ENCODE measurements at places on chromosomes 5 and 9.
A peak's percentile ranks its signal among the peaks of the same experiment; 100 is the strongest.

DNA sequence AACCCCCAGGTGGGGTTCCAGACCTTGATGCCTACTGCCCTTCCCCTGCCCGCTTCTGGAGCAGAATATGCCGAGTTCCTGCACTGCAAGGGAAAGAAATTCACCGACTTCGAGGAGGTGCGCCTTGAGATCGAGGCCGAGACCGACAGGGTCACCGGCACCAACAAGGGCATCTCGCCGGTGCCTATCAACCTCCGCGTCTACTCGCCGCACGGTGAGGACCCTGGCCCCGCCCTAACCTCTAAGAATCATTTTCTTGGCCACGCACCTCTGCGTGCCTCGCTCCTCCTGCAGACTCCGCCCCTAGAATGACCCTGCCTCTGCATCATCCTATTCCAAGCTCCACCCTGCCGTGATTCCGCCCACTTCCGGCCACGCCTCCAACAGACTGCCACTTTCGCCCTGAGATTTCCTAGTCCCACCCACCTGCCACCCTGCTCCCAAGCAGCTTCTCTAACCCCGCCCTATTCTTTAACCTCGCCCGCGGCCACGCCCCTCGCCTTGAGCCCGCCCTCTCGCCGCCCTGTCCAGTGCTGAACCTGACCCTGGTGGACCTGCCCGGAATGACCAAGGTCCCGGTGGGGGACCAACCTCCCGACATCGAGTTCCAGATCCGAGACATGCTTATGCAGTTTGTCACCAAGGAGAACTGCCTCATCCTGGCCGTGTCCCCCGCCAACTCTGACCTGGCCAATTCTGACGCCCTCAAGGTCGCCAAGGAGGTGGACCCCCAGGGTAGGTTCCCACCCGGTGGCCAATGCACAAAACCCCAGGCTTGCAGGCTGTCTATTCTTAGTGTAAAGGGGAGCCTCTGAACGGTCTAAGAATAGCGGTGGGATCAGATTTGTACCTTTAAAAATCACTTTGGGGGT, 15.6 kb downstream of the DNM1 start:
- peak; percentile 97 for DNase-seq
- H3K36me3 ChIP-seq, result no peaks in the 10 kb centered on the region
- no peak overlapping the region for H3K27ac ChIP-seq
- H3K4me3 ChIP-seq, result peak overlapping the region; percentile 22
- no peaks in the 10 kb centered on the region for H3K27me3 ChIP-seq
- H3K4me1 ChIP-seq, result no peaks in the 10 kb centered on the region

DNA sequence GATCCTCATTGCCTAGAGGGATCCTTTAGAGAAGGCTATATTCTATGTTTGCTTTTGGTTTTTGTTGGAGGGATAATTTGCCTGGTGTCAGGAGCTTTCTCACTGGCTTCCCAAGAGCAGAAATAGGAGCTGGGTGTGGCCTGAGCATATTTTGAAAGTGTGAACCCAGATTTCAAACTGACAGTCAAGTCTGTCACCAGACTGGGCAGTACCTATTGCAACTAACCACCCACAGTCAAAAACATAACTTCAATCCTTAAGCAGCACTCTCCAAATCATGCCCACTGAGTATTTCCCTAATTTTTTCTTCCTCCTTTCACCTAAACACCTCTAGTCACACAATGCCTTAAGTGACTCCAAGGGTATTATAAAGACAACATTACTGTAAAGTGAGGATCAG, 278.4 kb downstream of the EBF1 start:
- no peak overlapping the region for H3K4me3 ChIP-seq
- DNase-seq, result no peak
- no peaks in the 10 kb centered on the region for H3K4me1 ChIP-seq
- H3K27ac ChIP-seq, result no peak overlapping the region

- H3K36me3 ChIP-seq, result no peaks in the 10 kb centered on the region
- H3K4me1 ChIP-seq, result peaks cover 54% of the 10 kb centered on the region
- H3K27me3 ChIP-seq, result no peaks in the 10 kb centered on the region
- peak overlapping the region; percentile 84 for H3K27ac ChIP-seq
- no peak overlapping the region for H3K4me3 ChIP-seq
These were observed 167.5 kb upstream of the DMRT1 start for GRCh38 chr9:673966-674526.

DNA sequence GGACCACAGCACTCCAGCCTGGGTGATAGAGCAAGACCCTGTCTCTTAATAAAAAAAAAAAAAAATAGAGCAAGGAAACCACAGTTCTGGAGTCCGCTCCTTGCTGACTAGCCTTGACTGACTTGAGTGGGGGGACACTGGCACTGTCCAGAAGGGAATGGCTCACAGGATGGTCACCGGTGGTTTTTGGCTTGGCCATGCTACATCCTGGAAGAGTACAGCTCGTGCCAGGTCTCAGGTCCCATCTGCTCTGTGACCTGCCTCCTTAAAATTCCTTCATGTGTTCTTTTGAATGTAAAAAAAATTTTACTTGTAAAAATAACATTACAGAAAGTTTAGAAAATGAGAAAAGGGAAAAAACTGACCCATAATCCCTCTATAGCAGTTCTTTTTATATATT, 5.6 kb downstream of the NANS start:
- no peaks in the 10 kb centered on the region for H3K27me3 ChIP-seq
- H3K27ac ChIP-seq, result no peak overlapping the region
- H3K36me3 ChIP-seq, result peaks cover 71% of the 10 kb centered on the region

DNA sequence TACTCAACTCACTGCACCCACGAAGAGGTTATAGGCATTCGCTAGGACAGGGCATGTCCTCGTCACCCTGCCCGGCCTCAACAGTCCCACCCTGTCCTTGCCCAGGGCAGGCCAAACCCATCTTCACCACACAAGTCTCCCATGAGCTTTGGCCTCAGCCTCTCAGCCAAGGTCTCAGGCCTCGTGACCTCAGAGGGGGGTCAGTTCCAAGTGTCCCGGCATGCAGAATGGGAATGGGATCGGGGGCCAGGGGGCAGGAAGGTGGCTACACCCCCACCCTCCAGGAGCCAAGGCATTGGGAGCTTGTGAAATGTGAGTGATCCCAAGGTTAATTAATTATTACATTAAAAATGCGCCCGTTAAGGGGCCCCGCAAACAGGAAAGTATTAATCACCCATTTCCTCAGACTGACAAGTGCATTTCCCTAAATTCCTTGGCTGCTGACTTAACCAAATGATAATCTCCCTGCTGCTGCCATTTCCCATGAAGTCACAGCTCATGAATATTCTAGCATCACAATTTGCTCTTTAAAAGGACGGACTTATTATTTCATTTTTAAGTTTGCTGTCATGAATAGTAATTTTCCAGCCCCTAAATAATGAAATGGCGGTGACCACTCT, 8.0 kb upstream of the UBAC1 start:
- no peak for DNase-seq
- H3K27ac ChIP-seq, result no peak overlapping the region
- no peak overlapping the region for H3K4me3 ChIP-seq

GRCh38 chr9:34992376-34992951, 2.9 kb downstream of the DNAJB5 start:
- peak overlapping the region; percentile 83 for H3K27ac ChIP-seq
- DNase-seq, result peak; percentile 84
- no peak overlapping the region for H3K4me3 ChIP-seq
- H3K4me1 ChIP-seq, result peaks cover 49% of the 10 kb centered on the region

DNA sequence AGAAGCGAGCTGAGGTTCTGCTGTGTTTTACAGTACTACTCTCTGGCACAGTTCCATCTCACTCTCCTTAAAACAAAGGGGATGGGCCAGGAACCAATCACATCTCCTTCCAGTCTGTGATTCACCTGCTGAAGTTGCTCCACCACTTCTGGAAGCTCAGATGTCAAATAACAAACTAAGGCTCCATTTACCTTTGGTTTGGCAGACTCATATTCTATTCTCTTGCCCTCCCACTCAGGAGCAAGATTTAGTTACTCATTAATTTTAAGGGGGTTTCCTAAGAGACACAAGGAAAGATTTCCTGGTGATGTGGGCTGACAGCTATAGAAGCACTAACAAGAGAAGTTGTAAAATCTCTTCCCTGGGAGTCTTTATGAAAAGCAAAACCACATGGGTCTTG, 37.8 kb upstream of the KIF2A start:
- no peak overlapping the region for H3K27ac ChIP-seq
- no peaks in the 10 kb centered on the region for H3K27me3 ChIP-seq
- H3K4me1 ChIP-seq, result peaks cover 12% of the 10 kb centered on the region
- no peaks in the 10 kb centered on the region for H3K36me3 ChIP-seq

DNA sequence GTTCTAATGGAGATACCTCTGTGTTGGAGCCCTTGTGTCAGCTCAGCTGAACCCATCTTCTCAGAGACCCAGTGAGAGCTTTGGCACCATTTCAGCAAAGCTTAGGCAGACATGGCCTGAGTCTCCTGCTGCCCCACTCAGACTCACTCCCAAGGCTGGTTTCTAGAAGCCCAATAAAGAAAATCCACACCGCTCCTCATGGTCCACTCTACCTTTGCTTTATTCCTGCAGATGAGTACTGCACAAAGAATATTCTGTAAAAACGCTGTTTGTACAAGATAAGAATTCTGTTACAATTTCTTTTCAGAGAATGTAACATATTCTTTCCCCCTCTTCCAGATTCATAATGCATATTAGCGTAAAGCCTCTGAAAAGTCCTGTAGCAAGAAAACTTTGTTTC, 129.3 kb downstream of the C5orf15 start:
- DNase-seq, result no peak
- no peaks in the 10 kb centered on the region for H3K4me1 ChIP-seq
- no peak overlapping the region for H3K4me3 ChIP-seq
- no peaks in the 10 kb centered on the region for H3K36me3 ChIP-seq
- no peak overlapping the region for H3K27ac ChIP-seq

DNA sequence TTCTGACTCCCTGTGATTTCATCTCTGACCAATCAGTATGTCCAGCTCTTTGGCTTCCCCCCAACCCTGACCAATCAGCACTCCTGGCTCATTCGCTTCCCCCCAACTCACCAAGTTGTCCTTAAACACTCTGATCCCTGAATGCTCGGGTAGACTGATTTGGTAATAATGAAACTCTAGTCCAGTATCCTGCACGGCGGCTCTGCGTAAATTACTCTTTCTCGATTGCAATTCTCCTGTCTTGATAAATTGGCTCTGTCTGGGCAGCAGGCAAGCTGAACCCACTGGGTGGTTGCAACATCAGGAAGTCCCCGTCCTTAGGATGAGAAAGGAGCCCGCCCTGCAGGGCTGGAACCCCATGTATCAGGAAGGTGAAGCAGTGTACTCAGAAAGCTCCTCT, 10.4 kb downstream of the FCN2 start:
- no peak overlapping the region for H3K4me3 ChIP-seq
- no peaks in the 10 kb centered on the region for H3K27me3 ChIP-seq
- H3K36me3 ChIP-seq, result no peaks in the 10 kb centered on the region
- H3K4me1 ChIP-seq, result peaks cover 3% of the 10 kb centered on the region
- H3K27ac ChIP-seq, result no peak overlapping the region

DNA sequence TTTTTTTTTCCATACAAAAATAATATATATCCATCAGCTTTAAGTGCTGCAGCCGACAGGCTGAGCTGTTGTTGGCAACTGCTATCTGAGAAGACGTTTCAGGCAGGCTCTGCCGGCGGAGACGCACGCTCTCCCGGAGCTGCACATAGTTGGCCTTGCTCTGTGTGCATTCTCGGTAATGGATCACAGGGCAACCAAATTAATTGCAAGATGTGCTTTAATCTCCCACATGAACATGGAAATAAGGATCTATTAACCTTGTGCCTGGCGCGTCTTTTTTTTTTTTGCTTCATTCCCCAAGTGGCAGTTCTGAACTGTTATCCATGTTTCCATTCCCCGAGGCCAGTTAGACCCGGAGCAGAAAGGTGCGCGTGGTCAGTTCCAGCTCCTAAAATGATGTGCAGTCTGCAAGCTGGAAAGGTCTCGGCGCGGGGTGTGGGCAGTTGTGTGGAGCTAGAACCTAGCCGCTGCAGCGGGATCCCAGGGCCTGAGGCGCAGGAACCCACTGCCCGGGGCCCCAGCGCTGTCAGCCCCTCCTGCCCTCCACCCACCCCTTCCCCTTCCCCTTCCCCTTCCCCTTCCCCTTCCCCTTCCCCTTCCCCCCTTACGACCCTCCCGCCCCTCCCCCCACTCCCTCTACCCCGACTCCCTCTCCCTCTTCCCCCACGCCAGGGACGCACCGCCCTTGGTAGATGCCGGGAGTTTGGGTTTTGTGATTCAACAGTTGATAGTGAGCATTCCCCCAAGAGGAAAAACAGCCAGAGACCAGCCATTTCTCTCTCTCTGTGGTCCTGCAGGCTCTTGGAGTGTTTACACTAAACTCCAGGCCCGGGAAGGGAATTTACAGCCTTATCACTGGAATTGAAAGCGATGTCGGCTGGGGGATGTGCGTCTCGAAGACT, 137.8 kb downstream of the CEP120 start:
- DNase-seq, result no peak
- H3K27me3 ChIP-seq, result peaks cover 47% of the 10 kb centered on the region
- no peak overlapping the region for H3K27ac ChIP-seq
- H3K4me3 ChIP-seq, result no peak overlapping the region

DNA sequence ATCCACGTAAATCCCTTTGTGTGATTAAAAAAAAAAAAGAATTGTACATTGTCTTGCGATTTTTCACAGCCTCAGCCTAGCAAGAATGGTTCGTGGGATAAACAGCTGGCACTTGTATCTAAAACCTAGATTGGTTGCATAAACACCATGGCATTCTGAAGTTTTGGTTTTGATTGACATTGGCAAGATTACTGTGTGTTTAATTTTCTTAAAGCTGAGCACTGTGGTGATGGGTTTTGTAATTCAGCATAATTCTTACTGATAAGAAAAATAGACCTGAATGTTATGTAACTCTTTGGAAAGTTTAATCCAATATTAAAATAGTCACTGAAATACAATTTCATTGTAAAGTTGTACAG, 23.4 kb upstream of the ANKRD18A start:
- no peaks in the 10 kb centered on the region for H3K27me3 ChIP-seq
- no peak overlapping the region for H3K4me3 ChIP-seq
- no peak for DNase-seq
- no peaks in the 10 kb centered on the region for H3K4me1 ChIP-seq
- no peaks in the 10 kb centered on the region for H3K36me3 ChIP-seq

- peak; percentile 10 for DNase-seq
- H3K36me3 ChIP-seq, result no peaks in the 10 kb centered on the region
- no peaks in the 10 kb centered on the region for H3K27me3 ChIP-seq
- H3K4me3 ChIP-seq, result no peak overlapping the region
- no peak overlapping the region for H3K27ac ChIP-seq
These were observed 31.1 kb upstream of the TIFAB start for GRCh38 chr5:135483254-135483653.
